GM19239 (cell line): ENCODE measurements at places on chromosomes 11 and 22.

DNA sequence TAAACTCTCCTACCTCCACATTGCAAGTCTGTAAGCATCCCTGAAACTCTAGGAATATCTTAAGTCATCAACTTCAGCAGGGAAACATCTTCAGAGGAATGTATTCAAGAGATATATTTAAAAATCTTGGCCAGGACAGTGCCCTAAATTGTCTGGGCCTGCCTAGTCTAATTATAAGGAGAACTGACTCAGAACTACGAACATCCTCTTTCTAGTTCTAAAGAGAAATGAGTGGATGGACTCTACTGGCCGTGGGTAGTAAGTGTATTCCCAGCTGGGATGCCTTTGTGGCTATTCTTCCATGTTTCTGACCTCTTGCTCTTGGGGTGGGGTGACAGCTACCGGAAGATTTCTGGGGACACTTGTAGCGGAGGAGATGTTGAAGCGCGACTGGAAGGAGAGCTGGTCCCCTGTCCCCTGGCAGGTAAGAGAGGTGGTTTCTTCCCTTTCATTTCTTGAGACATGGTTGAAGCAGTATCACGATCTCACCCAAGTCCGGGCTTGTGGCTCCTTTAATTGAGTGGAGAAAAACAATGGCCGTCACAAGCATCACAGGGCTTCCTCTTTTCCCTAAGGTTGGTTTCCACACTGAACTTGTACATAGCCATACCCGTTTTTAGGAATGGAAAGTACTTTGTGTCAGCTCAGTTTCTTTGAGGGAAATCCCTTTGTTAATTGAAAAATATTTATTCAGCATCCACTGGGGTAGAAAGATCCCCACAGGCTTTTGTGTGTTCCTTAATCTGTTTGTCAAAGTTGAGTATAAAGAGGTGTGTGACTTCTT lies 97.7 kb upstream of the SORL1-AS1 start:
- no peak for DNase-seq

- DNase-seq: no peak
These were observed 20.5 kb downstream of the IGF2 start for GRCh38 chr11:2118677-2119076.

DNA sequence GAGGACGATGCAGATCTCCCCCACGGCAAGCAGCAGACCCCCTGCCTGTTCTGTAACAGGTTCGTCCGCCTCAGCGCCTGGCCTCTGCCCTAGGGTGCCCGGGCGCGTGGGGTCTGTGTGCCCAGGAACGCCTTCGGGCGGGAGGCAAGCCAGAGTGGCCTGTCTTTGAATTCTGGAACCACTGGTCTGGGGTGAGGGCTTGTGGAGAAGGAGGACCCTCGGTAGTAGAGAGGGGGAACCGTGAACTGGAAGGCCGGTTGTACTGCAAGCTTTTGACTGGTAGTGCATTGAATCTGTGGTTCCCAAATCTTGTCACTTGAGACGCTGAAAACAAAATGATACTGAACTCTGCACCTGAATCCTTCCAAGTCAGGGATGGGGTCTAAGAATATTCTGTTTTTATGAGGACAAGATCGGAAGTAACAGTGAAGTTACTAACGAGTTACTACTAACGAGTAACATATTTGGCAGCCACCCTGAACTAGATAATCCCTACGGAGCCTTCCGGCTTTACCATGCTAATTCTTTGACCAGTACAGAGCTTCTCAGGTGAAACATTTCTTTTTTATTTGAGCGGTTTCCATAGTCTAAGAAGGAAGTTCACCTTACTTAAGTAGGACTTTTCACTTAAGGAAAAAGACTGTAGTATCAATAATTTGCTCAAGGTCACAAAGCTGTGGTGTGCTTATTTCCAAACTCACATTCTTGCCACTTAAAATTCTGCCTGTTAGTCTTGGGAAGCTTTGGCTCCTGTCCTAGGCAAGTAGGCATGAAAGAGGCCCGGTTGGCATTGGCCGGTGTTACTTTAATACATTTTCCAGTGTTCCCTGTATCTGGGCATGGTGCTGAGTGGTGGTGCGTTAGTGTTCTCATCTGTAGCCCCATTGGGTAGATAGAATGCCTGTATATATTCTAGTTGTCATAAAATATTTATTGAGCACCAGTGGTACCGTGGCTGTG lies 860 bp downstream of the PRMT3 start:
- no peak for DNase-seq

- no peak for DNase-seq
These were observed 5.9 kb downstream of the ARRB1 start for GRCh38 chr11:75345455-75346160.

- no peak for DNase-seq
These were observed 133.6 kb downstream of the CASP12 start for GRCh38 chr11:104764710-104765045.

DNA sequence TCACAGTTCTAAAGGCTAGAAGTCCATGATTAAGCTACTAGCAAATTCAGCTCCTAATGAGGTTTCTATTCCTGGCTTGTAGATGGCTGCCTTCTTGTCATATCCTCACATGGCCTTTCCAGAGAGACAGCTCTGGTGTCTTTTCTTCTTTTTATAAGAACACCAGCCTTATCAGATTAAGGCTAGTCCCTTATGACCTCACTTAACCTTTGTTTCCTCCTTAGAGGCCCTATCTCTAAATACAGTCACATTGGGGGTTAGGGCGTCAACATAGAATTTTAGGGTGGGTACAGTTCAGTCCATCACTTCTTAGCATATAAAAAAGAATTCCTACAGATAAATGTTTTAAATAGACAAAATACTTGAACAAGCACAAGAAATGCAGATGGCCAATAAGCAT lies 18.2 kb upstream of the CLPB start:
- DNase-seq: no peak

DNA sequence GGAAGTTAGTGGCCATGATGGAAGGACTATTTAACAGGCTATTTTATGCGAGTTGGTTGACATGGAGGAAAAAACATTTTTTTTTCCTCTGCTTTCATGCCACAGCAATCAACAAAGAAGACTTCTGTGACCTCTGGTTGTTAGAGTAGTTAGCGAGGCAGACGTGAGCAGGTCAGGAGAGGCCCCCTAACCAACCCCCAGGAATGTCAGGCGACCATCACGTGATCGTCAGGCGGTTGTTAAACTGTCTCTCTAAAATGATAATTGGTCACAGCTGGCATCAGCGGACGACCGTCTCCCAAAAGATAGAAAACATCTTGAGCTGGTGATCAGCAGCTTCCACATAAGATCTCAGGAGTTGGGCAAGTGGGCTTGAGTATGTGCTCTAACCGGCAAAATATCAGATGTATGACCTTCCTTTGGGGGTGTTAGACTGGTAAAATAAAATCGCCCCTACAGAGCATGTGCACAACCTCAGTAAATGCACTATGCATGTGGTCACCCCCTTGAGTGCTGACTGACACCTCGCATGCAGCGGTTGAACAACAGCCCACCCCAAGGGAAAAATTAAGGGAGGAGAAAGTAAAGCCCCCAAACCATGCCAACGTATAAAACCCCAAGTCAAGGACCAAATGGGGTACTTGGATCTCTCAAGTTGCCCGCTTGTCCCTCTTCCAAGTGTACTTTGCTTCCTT lies 20.9 kb upstream of the NARS2 start:
- no peak for DNase-seq

DNA sequence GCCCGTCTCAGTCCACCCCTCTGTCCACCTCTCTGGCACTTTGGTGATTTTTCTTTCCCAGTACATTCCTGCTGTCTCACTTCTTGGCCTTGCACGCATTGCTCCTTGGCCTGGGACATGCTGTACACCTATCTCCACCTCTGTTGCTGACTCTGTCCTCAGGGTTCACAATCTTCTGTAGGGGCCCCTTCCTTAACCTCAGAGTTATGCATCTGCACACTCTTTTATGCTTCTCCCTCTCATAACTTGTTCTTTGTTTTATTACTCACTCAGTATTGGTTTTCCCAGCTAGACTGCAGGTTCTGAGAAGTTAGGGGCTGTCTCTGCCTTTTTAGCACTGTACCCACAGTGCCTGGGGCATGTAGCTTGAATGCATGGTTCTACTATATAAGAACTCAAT lies 139.1 kb upstream of the MTMR2 start:
- no peak for DNase-seq

DNA sequence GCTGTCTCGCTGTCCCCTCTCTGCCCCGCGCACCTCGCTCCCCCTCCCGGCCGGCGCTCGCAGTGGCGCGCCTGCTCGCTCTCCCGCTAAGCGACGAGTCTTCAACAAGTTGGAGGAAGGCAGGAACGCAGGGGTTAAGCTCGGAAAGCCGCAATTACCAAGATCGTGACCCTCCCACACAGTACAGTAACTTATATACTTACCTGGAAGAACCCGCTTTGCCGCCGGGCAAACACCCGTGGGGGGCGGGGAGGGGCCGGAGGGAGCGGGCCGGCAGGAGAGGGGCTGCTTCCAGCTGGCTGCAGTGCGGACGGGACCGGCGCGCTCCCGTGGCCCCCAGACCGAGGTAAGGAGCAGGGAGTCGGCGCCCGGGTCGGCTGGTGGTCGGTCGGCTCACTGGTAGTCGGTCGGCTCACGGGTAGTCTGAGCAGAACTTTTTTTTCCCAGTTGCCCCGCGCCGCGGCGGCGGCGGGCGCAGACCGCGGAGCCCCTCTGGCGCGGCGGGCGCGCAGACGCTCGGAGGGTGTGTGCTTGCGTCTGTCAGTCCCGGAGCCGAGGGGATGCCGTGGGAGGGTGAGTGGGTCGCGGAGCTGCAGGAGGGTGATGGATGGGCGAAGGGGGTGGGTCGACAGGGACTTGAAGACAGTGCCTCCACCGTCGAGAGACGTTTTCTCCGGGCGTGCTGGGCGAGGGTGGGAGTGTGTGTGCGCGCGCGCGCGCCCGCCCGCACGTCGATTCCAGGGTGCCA lies 101.2 kb upstream of the HSD17B12 start:
- DNase-seq: no peak

GRCh38 chr11:12822392-12823022 lies 148.3 kb downstream of the TEAD1 start:
- DNase-seq: no peak

- DNase-seq: no peak
These were observed 8.7 kb downstream of the ME3 start for GRCh38 chr11:86663761-86664160.

GRCh38 chr11:122645847-122646246 lies 9.7 kb upstream of the UBASH3B start:
- no peak for DNase-seq

GRCh38 chr11:67367761-67368227 lies 5.6 kb downstream of the CLCF1 start:
- no peak for DNase-seq

DNA sequence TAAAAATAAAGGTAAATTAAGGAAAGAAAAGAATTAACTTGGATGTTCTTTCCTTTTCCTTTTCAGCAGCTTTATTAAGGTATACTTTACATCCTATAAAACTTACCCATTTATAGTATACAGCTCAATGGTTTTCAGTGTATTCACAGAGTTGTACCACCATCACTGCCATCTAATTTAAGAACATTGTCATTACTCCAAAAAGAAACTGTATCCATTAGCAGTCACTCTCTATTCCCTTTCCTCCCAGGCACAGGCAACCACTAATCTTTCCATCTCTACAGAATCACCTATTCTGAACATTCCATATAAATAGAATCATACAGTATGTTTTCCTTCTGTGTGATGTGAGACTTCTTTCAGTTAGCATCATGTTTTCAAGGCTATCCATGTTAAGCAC lies 38.9 kb upstream of the TNRC6B start:
- no peak for DNase-seq

DNA sequence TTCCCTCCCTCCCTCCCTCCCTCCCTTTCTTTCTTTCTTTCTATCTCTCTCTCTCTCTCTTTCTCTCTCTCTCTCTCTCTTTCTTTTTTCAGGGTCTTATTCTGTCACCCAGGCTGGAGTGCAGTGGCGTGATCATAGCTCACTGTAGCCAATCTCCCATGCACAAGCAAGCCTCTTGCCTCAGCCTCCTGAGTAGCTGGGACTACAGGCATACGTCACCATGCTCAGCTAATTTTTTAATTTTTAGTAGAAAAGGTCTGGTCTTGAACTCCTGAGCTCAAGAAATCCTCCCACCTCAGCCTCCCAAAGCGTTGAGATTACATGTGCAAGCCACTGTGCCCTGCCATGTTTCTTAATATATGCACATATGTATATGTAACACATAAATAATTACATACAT lies 19.0 kb downstream of the TSKU start:
- no peak for DNase-seq

- DNase-seq: peak; percentile 20
These were observed 309.1 kb downstream of the SWAP70 start for GRCh38 chr11:9972989-9973388.

GRCh38 chr11:108663154-108663877 lies 1.6 kb upstream of the DDX10 start:
- DNase-seq: no peak

DNA sequence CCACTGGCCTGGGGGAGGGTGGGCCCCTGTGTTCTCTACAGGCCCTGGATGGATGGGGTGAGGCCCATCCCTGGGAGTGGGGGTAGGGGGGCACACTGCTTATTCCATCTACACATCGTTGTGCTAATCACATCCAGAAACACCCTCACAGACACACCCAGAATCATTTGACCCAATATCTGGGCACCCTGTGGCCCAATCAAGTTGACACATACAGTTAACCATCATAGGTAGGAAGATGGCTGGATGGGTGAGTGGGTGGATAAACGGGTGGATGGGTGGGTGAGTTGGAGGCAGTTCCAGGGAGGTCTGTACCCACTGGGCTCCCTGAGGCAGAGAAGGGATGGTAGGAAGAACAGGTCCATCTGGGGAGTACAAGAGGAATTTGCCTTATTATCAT lies 81.3 kb upstream of the LINC01488 start:
- DNase-seq: no peak

DNA sequence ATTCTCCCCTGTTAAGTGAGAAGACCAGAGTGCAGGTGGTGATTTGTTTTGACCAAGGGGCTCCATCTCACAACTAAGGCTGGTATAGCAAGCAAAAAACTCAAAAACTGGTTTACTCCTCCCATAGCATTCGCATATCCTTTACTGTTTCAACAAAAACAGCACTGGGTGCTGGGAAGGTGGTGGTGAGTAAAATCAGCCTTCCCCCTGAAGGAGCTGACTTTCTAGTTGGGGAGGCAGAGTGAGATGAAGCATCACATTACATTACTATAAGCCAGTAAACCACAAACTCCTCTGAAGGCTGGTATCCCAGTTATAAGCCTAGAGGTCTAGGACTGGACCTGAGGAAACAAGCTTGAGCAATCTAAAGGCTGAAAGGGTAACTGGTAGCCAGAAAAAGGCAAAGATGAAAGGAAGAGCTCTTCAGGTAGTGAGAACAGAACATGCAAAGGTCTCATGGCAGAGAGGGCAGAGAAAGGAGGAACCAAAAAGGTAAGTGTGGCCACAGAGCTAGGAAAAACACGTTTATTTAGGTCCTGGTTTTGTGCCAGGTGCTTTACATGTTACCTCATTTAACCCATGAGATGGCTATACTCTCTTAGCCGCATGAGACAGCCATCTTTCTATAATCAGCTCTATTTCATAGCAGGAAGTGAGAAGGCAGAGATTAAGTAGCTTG lies 22.3 kb downstream of the TMEM123 start:
- peak; percentile 26 for DNase-seq
